ENCODE measurements at places on chromosomes 11 and 22. TPM values are rescaled to one million over a fixed set of nuclear protein-coding genes. Genes with fewer than 3 reads are reported as not detected.

The LAMTOR1 gene
- 153 TPM for total RNA-seq

The RTCB gene
- total RNA-seq: 137 TPM

The PARVG gene
- not detected for total RNA-seq

The SMTNL1 gene
- total RNA-seq: not detected

The DMC1 gene
- total RNA-seq: 1.1 TPM

The MMP10 gene
- total RNA-seq: 0.35 TPM

The ADAMTS15 gene
- total RNA-seq: 42.8 TPM

The MIOX gene
- total RNA-seq: not detected

The CYB5R3 gene
- total RNA-seq: 56.8 TPM

The C11orf91 gene
- total RNA-seq: not detected

The CBLIF gene
- not detected for total RNA-seq

The TP53I11 gene
- 17.3 TPM for total RNA-seq

The MS4A4E gene
- total RNA-seq: not detected

The TESMIN gene
- 0.08 TPM for total RNA-seq
